ENCODE measurements at places on chromosomes 5 and 9.
A peak's percentile ranks its signal among the peaks of the same experiment; 100 is the strongest.

DNA sequence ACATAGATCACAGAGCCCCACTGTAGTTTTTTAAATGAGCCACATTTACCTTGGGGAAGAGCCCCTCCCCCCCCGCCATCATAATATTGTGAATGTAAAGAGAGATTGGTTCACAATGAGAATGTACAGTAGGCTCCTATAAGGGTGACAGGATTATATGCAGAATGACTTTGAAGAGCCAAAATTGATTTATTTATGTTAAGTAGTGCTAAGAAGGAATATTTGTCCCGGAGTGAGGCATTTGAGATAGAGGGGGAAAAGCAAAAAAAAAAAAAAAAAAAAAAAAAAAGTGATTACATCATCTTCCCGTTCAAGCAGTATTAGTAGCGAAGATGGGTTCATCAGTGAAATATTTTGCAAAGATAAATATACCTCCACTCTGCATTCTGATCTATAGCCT lies 73.9 kb downstream of the PIK3R1 start:
- DNase-seq, result no peak

DNA sequence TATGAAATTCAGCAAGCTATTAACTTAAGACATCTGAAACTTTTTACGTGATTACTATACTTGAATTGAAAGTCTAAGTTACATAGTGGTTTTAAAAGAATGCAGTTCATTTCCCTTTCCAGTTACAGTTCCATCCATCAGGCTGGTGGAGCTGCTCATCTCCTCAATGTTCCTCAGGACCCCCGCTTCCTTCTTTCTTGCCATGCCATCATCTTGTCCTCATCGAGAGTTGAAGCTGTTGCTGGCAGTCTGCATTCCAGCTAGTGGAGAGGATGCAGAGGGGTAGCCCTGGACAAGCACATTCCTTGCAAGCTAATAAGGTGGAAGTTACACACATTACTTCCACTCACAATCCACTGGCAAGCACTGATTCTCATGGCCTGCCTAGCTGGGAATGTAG lies 8.8 kb upstream of the RNF183 start:
- DNase-seq, result no peak

- peak; percentile 6 for DNase-seq
These were observed 375.5 kb downstream of the PDE4D start for GRCh38 chr5:59517926-59518585.

- no peak for DNase-seq
These were observed 152.3 kb downstream of the OLFM1 start for GRCh38 chr9:135239769-135240141.

- peak; percentile 77 for DNase-seq
These were observed at the start of gene PCBD2 for GRCh38 chr5:134904610-134905245. TSS of gene PCBD2 (plus strand) at chr5:134905131. CDS start at chr5:134905140, 9 bp downstream.

- no peak for DNase-seq
These were observed 273.4 kb downstream of the SLIT3 start for GRCh38 chr5:169027501-169028061.

DNA sequence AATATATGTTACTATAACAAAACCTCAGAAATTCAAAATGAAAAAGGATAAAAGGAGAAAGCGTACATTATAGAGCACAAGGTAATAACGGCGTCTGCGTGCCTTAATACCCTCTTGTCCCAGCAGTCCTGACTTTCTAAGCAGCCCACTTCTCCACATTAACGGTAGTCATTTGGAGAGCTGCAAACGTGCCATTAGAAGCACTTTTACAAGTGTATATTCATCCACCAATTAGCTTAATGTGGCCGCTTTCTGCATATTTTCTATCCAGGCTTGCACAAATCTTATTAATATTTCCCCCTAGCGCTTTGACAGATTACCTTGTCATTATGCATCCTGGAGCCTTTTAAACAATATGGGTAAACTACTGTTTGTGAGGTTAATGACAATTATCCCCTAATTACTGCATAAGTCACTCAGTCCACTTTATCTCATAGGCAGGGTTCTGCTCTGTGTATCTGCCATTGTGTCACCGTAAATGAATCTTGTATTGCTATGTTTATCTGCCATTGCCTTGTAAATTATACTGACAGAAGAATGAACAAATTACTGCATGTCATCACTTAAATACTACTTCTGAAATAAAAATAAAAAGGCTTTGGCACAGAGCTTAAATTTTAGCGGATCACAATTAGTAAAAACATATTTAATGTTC lies 421.3 kb downstream of the BNC2 start:
- DNase-seq, result no peak

DNA sequence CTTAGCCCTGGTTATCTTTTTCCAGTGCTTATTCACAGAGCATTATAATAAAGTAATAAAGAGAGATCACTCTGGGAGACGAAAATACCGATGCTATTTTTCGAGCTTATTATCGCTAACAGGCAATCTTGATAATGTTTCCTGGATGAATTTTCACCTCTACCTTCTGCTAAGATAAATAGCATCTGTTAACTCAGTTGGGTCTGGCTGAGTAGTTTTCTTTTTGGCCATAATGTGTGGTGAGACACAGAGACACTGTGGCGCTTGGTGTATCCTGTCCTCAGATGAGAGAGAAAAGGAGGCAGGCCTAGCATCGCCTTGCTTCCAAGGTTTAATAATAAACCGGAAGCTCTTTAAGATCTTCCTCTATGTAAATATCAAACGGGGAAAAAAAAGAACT lies 46.2 kb upstream of the CDH12 start:
- no peak for DNase-seq

DNA sequence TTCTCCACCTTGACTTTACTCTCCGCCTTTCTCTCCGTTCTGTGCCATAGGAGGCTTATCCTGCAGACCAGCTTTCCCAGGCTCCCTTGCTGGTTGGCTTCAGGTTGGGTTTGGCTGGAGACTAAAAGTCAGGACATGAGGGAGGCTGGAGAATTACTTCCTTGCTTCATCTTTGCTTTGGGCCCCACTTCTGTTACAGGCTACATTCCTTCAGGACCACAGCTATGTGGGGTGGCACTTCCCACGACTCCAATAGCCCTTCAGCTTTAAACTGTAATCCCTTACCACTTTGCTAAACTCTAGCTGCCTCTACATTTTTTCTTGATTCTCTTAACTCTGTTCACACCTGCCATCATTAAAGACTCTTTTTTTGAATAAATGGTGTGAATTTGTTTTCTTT lies 186.7 kb upstream of the NR4A3 start:
- peak; percentile 5 for DNase-seq

GRCh38 chr5:168012006-168012405 lies 279.4 kb upstream of the WWC1 start:
- no peak for DNase-seq

GRCh38 chr5:142929587-142929986 lies 159.4 kb downstream of the ARHGAP26 start:
- DNase-seq, result no peak

DNA sequence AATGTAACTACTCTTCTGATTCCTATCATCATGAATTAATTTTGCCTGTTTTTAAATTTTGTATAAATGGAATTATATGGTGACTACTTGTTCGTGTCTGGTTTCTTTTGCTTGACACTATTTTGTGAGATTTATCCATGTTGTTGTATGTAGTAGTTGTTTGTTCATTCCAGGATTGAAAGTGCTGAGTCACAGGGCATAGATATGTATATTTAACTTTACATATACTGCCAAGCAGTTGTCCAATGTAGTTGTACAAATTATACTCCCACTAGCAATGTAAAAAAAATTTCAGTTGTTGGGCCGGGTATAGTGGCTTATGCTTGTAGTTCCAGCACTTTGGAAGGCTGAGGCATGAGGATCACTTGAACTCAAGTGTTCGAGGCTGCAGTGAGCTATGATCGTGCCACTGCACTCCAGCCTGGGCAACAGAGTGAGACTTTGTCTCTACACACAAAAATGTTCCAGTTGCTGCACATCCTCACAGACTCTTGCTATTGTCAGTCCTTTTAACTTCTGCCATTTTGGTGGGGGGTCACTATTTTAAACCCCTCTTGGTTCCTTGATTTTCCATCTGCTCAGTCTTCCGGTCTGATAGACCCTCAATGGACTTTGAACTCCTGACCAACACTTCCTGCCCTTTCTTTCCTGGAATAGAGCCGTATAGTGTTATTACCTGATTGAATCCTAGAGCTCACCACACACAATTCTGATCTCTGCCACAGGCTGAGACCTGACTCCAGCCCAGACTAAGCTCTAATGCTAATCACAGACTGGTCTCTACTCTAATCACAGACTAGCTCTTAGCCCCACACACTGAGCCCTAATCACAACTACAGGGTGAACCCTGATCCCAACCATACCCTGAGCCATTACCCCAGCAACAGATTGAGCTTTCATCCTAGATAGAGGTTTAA lies 69.3 kb upstream of the MELK start:
- no peak for DNase-seq

DNA sequence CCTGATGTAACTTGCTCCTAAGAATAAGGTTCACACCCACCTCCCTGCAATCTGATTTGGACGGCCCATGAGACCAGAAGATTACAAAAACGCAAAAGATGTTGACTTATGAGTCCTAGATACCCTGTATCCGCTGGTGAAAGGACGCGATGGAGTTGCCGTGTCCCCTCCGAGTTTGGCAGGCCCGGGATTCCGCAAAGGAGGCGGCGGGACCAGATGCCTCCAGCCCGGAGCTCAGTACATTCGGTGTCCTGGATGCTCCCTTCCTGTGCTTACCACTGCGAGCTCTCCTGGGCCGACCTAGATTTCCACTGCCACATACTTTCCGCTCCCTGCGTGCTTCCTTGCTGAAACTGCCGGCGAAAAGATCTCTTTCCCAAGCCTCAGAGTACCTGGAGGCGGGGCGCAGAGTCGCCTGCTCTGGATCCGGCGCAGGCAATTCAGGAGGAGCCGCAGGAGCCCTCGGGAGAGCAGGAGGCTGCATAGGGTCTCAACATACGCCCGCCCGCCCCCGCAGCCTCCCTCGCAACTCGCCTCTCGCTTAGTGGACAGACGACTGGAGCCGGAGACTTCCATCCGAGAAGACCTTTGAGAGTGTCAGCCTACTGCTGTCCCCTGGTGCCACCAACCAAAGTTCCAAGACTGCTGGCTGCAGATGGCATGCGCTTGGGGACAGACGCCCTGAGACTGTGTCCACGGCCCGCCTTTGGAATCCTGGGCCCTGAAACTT lies 39.8 kb downstream of the ANXA2R start:
- DNase-seq, result no peak

GRCh38 chr5:483434-484140 lies 40.6 kb downstream of the EXOC3 start:
- DNase-seq, result no peak

- no peak for DNase-seq
These were observed 108.7 kb downstream of the CFAP90 start for GRCh38 chr5:7742241-7742656.

- DNase-seq, result peak; percentile 20
These were observed 76.6 kb downstream of the ACTBL2 start for GRCh38 chr5:57405984-57406383.

DNA sequence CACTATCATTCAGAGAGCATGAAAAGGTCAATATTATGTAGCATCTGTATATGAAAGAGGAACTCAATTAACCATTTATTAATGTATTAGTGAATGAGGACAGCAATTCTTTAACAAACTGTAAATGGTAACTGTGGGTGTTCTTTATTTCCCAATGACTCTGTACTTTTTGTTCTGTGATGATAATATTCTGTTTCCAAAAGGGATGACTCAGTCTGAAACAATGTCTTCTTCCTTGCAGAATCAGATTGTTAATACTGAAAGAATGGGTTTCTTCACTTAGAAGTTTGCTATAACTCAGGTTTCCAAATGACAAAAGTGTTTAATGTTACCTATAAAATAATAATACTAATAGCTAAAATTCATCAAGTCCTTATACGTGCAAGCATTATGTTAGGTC lies 1518.7 kb upstream of the WWC1 start:
- no peak for DNase-seq

- no peak for DNase-seq
These were observed 395.8 kb downstream of the KDM4C start for GRCh38 chr9:7153566-7153965.

DNA sequence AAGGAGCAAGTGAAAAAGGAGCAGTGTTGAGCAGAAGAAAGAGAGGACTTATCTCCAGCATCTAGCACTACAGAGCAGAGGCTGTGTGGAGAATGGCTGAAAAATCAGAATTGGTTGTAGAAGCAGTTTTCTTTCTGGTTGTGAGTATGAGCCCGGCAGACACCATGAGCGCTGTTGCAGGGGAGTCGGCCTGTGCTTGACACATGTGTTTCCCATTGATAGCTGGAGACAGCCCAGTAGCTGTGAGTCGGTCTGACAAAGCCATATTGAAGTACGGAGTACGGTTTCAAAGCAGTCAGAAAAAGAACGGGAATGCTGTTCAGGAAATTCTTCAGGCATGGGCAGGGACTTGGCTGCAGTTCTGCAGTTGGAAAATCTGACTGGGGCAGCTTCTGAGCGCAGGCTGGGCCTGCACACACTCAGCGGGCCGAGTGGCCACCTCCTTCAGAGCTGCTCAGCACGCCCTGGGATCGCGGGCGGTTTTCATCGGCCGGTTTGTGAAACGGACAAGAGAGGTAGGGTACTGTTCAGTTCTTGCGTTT lies at the start of gene SGCD:
Gene SGCD, plus strand, starts transcription at position 447 of the 542 bp plus-strand sequence.
- DNase-seq, result peak; percentile 94

- DNase-seq, result no peak
These were observed 14.3 kb upstream of the LHX3 start for GRCh38 chr9:136219276-136219675.

- DNase-seq, result no peak
These were observed 151.4 kb upstream of the FSTL4 start for GRCh38 chr5:133763744-133764143.

DNA sequence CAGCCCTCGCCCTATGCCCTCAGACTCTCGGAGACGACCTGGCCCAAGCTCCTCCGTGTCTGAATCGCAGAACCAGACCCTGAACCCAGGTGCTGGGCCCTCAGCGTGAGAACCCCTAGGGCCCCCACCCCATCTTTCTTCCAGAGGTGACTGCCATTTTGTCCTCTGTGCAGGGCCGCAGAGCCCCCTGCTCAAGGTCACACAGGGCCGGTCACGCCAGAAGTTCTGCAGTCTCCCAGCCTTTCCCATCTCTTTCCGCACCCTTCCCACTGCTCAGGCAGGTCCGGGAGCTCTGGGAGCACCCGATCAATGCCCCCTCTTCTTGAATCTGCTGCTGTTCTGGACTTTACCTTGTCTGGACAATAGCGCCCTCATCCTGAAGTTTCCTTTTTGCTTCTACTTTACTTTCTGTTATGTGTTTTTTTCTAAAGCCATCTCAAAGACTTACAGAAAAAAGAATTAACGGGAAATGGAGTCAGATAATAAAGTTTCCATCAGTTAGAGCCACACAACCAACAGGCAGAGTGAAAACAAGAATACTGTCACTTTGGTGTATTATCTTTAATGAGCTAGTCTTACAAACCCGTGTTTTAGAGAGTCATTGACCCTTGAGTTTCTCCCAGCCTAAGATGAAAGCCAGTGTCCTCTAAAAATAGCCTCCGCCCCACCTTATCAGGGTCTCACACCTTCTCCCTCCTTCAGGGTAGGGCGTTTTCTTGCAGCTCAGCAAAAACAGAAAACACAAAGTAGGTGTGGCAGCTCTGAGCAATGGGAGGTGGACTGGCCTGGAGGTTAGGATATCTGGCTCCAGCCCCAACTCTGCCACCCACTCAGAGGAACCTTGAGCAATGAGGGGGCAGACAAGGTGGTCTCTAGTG lies 1.8 kb downstream of the TMOD1 start:
- DNase-seq, result no peak

All from stromal cell of bone marrow (primary cell).